ENCODE measurements at places on chromosomes 5 and 9.

- no peak for DNase-seq
These were observed 18.8 kb downstream of the FBXL7 start for GRCh38 chr5:15518786-15519185.

DNA sequence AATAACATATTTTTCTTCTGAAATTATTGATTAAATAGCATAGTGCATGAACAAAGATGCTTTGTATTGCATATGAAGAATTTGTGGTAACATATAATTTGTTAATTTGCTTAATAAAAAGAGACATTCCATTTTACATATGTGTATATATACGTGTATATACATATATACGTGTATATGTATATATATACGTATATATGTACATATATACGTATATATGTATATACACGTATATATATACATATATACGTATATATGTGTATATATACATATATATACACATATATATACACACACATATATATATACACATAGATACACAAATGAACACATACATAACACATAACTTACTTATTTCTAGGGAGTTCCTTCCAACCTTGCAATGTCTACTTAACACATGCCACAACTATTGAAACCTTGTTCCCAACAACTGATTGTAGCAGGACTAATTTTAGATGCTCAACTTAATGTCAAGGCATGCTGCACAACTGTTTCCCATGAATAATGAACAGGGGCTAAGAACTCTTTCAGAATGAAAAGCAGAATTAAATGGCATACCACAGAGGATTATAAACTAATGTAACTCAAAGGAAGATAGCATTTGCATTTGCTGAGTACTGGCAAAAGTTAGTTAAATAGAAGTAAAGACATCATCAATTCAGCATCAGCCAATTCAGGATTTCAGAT, 17.4 kb downstream of the KIF24 start:
- no peak for DNase-seq

DNA sequence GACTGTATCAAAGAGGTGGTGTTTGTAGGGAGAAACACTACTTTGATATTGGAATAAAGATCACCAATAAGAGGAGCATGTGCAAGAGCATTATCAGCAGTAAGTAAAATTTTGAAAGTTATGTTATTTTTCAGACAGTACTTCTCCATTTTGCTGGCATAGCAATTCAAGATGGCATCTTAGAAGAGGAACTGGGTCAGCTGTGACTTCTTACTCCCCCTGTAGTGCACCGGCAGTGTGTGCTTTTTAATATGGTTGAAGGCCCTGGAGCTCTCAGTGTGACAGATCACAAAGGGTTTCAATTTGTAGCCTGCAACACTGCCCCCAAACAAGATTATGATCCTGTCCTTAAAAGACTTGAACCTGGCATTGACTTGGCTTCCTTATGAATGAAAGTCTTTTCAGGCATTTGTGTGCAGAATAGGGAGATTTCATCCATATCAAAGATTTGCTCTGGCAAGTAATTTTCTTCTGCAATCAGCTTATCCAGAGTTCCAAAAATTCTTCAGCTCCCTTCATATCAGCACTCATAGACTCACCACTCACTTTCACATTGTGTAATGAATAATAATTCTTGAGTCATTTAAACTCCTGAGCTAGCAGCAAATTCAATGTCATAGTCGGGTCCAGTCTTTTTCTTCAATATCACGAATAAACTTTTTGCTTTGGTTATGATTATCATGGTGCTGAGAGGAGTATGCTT, 105.7 kb upstream of the MAMDC2 start:
- DNase-seq: no peak

- DNase-seq: no peak
These were observed 32.3 kb upstream of the C9orf40 start for GRCh38 chr9:74985041-74985440.

DNA sequence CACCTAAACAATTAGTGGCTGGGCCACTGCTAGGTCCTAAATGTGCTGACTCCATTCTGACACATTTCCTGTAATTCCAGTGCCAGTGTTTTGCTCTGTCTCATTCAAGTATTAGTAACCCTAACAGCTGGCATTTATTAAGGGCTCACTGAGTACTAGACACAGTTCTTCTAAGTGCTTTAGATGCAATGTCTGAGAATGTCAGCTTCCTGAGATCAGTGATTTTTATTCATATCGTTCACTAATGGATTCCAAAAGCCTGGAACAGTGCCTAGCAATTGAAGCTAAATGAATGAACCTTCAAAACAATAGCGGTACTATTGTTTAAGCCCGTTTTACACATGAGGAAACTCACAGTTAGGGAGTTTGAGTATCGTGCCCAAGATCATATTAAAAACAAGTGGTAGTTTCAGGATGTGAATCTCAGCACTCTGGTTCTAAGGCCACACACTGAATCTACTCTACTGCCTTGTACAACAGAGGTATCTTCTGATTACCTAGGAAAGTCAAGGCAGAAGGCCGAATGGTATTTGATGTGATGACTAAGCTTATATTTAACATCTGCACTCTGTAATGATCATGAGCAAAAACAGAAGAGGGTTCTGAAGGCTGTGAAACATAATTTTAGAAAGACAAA, 304.0 kb downstream of the PJA2 start:
- DNase-seq: peak; percentile 92

- no peak for DNase-seq
These were observed 45.3 kb upstream of the RICTOR start for GRCh38 chr5:39119404-39120051.

GRCh38 chr5:96297290-96297689, 135.8 kb downstream of the PCSK1 start:
- DNase-seq: peak; percentile 35

DNA sequence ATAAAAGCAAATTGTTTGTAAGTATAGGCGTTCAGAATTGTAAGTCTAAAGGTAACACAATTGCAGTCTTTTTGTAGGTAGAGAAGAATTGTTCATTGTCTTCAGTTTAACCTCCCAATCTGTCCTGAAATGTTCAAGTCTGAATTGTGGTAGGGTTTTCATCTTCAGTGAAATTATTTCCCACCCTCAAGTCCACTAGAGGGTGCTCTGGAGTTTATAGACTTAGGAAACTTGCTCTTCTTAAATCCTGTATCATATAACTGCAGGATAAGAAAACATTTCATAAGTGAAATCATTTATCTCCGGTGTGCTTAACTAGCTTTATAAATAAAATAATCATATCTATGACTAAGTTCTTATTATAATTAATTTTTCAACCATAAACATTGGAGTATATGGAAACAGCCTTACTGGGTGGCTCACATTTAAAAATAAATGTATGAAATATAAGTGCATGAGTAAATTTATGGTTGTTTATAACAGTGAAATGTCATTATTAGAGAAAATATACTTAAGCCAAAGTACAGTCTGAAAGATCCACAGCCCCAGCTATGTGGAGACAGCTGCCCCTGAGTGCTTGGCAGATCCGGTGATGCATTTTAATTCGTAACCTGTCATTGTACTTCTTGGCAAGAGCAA, 182.4 kb upstream of the OTULINL start:
- peak; percentile 47 for DNase-seq
